ENCODE measurements at places on chromosomes 11 and 22. TPM values are rescaled to one million over a fixed set of nuclear protein-coding genes. Genes with fewer than 3 reads are reported as not detected.

DNA sequence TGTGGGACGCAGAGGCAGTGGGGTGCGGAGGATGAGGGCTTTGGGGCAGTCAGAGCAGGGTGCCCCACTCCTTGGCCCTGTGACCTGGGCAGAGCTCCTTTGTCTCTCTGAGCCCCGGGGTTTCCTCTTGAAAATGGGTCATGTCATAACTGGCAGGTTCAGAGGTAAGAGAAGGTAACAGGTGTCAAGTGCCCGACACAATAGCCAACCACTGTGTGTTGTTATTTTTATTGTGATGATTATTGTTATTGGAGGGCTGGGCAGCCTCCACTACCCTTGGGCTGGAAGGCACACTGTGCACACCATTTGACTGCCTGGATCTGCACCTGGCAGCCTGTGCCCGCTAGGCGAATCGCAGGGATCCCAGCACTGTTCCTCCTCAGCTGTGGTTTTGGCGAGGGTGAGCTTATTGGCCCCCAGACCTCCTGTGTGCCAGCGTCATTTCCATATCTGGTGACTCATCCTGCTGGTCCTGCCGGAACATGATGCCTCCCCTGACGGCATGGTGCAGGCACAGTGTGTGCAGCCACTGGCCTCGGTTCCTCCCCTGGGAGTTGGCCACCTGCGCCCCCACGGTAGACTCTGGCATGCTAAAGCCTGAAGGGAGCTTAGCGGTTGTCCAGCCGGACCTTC is 15.4 kb upstream of the SOX10 start:
- DNase-seq, result peak; percentile 7

GRCh38 chr11:35484435-35484834 is 41.0 kb downstream of the PAMR1 start:
- no peak for DNase-seq

DNA sequence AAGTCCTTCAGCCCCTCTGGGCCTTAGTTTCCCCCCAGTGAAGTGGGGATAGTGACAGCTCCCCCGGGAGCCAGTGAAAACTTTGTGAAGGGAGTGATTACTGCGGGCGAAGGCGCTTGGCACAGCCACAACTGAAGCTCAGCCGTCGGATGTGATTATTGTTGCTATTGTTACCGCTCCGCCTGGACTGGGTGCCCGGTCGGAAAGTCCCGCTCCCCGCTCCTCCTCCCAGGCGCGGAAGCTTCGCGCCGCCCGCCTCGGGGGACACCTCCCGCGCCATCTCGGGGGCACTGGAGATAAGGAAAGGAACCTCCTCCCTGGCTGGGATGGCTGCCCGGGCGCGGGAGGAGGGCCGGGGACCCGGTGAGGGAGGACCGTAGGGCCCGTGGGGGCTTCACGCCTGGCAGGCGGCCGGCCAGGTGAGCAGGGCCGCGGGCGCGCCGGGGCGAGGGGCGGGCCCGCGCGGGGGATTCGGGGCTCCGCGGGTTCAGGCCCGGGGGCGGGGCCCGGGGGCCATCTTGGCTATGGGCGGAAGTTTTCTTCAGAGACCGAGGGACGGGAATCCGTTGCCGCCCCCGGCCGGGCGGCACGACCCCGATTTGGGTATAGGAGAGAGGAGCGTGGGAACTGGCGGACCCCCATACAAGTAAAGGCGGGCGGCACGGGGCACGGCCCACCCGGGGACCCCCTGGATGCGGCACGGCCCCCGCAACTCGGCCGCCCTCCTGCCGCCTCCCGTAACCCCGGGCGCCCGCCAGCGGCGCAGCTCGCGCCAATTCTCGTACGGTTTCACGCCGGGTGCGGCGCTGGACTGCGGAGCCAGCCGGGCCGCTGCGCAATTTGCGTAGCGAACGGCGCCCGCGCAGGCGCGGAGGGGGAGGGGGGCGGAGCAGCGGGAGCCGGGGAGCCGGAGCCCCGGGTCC is at the start of gene GPR137:
Gene GPR137 (plus strand): TSS at position 887 of the 923 bp plus-strand sequence. CDS start 677 bp downstream, outside the sequence.
- no peak for DNase-seq

DNA sequence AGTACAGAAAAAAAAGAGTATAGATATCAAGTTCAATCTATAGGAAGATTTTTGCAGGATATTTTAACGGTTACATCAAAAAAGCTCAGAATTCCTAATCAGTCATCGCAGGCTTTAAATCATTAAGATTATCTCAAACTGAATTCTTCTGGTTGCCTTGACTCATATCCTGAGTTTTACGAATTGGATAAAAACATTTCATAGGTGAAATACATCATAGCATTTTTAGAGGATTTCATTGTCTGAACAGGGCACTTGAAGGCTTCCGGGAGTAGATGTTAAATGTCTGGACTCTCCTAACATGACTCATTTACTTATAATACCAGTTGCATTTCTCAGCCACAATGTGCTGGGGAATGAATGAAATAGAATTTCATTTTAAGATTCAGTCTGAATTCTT is 2216.6 kb upstream of the RAG2 start:
- DNase-seq, result no peak

DNA sequence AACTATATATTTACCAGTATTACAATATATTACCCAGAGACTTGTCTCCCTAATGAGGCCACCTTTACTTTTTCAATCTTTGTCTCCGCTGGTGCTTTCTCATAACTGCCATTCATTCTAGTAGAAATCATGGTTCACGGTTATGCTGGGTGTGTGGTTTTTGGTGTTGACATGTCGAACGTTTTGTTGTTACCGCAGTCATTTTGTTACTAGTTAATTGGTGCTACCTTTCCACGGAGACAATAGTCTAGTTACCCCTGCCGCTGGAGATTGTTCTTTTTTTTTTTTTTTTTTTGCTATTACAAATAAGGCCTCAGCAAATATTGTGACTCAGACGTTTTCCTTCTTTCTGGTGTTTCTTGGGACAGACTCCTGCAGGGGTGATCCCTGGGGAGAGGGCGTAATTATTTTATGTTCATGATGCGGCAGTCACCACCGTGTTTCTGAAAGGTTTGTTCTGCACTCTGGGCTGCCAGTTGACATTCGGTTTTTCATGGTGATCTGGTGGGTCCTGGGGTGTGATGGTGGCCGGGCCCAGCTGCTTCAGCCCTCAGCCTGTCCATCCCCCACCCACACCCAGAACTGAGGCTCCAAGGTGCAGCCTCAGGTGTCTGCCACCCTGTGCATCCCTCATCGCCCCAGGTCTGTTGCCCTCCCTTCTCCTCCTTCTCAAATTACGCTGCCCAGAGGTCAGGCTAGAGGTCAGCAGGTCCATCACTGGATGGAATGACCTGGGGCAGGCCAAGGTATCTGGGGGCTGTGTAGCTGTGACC is 28.6 kb downstream of the LRP5 start:
- no peak for DNase-seq

DNA sequence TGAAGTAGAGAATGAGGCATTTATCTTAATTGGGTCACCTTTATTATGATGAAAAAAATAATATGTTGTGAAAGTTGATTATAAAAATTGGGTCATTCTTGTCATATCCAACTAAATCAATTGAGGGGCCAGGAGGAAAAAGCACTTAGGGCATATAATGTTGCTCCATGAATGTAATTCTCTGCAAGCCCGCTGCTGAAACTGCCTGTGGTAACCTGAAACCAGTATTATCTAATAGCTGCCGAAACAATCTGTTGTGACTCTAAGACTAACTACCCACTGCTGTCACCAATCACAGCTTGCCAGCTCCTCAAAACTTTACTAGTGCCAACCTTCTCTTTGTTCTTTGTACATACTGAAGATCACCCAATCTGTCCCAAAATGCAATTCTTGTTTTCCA is 115.8 kb downstream of the ATG16L2 start:
- DNase-seq, result no peak

GRCh38 chr11:27699926-27700350 is 317 bp downstream of the BDNF start:
- DNase-seq, result no peak

DNA sequence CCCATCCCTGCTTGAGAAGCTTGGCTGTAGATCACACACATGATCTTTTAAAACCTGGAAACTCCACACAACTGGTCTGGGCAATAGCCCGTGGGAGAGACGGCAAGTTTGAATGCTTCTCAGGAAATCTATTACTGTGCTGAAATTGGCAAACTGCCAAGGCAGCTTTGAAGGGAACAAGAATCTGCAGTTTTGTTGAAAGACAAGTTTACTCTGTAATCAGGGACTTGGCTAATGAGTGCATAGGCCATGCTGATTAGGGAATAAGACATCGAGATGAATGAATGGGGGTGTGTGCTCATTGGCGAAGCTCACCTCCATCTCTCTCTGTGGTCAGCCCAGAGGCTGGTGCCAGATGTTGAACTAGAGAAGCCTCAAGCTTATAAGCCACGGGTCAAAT is 218.8 kb downstream of the HIPK3 start:
- DNase-seq, result peak; percentile 37

DNA sequence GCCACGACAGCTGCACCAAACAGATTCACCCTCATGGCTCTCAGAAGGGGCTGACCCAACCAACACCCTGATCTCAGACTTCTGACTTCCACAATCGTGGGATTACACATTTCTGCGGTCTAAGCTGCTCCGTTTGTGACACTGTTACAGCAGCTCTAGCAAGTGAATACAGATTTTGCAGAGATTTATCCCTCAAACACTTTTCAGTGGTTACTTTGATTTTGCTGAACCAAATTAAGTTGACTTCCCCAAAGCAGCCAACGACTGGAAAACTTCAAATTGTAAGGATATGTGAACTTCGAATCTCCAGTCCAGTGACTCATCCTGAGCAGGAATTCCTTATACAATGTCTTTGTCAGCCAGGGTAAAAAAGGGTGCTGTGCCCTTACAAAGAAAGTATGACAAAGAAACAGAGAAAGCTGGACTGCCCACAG is 14.8 kb upstream of the INCENP start:
- peak; percentile 44 for DNase-seq

DNA sequence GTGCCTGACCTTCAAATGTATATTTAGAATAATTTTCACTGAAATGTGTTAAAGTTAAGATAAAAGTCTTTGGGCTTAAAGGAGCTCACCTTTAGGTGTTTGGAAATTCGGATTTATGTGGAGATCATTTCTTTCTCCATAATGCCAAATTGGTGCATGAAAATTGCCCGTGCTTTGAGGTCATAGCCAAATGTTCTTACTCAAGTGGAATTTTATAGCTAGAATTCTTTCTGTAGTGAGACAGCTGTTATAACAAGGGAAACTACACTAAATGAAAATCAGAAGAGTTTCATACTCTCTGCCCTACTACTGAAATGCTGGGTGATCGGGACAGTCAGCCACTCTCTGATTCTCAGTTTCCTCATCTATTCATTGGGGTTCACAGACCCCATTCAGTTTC is 89.5 kb upstream of the DBX1 start:
- no peak for DNase-seq

DNA sequence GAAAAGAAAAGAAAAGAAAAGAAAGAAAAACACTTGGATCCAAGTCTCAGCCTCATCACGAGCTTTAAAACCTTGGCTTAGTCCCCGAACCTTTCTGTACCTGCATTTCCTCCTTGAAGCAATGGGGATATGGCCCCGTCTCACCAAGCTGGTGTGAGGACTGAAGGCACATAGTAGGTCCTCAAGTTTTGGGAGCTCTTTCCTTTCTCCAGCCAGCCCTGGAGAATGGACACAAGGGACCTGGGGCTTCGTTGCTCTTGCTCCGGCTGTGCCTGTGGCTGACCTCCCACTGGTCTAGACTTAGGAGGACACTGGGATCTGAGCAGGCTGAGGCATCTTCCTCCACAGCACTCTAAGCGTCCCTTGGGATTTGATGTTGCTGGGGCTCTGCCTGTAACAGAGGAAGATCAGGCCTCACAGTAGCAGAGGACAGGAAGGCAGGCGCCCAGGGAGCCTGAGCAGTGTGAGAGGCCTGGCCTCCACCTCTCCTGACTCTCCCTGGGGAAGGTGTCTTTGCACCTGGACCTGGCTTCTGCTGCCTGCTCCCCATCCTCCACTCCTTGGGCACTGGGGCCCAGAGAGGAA is 32.8 kb downstream of the KCNC1 start:
- no peak for DNase-seq

DNA sequence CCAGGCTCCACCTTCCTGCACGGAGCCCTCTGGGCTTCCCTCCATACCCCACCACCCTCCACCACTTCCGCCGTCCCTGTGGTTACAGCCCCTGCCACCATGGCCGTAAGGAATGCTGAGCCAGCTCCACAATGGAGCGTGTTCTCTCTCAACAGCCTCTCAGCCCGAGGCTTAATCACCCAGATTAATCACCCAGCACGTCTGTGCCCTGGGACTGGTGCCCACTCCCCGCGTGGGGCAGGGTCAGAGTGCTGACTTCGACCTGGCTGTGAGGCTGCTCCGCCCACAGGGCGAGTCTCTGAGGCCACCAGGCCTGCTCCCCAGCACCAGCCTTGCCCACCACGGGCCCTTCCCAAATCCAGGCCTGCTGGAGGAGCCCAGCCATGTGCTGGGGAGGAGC is 4.0 kb upstream of the TH start:
- DNase-seq, result peak; percentile 79

DNA sequence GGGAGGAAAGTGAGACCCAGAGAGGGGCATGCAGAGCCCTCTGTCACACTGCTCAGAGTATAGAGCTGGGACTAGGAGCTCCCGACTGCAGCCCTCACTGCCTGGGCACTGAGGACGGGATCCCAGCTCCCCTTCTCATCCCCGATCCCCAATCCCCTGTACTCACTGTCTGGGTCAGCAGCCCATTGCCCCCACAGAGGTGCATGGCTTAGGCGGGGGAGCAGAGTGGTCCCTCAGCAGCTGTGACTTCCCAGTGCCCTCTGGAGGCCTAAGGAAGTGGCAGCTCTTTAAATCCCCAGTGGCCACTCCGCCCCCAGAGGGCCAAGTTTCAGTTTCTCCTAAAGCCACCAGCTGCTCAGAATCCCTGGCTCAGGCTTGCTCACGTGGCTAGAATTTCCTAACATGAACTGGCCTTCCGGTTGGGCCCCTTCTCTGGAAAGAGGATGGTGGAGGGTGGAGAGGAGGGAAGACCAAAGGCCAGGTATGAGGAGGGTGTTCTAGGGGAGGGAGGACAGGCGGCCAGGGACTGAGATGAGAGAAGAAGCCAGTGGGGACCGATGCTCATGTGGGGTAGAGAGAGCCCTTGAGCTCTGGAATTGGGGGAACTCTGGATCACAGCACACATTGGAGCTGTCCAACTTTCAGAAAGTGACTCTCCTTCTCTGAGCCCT is at the start of gene BATF2:
Gene BATF2 (minus strand): TSS at position 262 of the 671 bp plus-strand sequence. CDS start 57 bp downstream, at position 205.
- DNase-seq, result no peak

DNA sequence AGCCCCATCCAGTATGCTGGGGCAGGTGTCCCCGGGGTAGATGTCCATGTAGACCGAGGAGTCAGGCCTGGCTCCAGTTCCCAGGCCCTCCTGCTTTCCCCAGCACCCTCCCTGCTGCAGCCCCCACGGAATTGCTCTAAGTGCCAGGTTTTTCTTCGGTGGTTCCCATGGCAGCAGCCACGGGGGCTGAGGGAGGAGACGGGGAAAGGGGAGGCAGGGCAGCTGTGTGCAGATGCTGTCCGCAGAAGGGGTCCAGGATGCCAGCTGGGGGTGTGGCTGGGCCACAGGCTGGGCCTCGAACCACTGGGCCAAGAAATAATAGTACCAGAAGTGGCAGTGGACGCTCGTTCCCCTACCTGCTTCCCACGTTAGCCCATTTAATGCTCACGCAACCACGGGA is 25.0 kb downstream of the SHISAL1 start:
- DNase-seq, result no peak

Gene SLC25A22
- 17.1 TPM for total RNA-seq

Gene MFNG
- total RNA-seq, result 1.2 TPM

Gene MMP12
- total RNA-seq, result not detected

Gene KREMEN1
- total RNA-seq, result 7.1 TPM

Gene OR2AG1
- total RNA-seq, result not detected

Gene TIMP3
- total RNA-seq, result 45.6 TPM

Gene LINC01488
- not detected for total RNA-seq

All from kidney epithelial cell (primary cell).